Effector memory CD8-positive, alpha-beta T cell (primary cell): ENCODE measurements at places on chromosomes 12 and 14.
A peak's percentile ranks its signal among the peaks of the same experiment; 100 is the strongest.

- DNase-seq, result no peak
Measured at GRCh38 chr12:92465786-92466295, 236.9 kb upstream of the PLEKHG7 start.

DNA sequence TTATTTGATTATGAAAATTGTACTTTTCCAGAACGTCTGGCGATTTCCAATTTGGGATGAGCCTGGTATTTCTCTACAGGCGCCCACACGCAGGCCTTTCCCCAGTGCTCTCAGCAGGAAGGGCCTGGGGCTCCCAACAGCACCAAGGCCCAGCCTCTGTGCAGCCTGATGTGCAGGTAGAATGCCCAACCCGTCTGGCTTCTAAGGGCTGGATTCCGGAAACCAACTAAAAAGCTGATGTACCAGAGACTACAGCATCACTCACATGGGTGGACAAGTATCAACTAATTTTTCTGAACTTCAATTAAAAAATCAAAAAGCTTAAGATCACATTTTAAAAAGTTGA lies 25.8 kb downstream of the CDC42BPB start:
- no peak for DNase-seq

DNA sequence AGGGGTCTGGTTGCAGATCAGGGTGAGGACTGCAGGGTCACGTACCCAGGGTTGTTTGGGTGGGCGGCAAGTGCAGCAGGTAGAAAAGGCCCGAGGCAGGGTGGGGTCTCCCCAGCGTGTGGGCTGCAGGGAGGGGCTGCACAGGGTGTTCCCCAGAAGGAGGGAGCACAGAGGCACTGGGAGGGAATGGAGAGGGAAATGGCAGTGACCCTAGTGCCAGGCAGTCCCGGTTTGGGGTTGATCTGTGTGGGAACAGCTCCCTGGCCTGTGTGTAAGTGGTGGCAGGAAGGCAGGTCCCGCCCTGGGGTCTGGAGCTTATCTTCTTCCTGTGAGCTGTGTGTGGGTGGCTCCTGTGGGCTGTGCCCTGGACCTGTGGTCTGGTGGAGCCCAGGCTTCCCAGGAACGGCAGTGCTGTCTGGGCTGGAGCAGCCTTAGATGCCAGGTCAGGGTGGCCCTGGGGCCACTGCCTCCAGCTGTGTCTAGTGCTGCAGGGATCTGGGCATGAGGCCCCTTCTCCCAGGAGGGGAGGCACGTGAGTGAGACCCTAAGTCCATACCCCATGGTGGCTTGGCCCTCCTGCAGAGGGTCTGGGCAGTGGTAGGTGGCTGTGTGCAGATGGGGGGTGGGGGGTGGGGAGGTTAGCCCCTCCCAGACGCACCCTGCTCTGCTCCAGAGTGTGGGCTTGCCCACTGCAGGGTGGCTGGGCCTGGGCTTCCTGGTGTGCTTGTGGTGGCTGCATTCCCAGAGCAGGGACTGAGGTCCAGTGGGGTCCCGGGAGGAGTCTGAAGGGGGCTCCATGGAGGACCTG lies 363.5 kb downstream of the TMEM121 start:
- no peak for DNase-seq

- no peak for DNase-seq
Measured at GRCh38 chr14:38175658-38176057, 32.0 kb upstream of the SSTR1 start.

DNA sequence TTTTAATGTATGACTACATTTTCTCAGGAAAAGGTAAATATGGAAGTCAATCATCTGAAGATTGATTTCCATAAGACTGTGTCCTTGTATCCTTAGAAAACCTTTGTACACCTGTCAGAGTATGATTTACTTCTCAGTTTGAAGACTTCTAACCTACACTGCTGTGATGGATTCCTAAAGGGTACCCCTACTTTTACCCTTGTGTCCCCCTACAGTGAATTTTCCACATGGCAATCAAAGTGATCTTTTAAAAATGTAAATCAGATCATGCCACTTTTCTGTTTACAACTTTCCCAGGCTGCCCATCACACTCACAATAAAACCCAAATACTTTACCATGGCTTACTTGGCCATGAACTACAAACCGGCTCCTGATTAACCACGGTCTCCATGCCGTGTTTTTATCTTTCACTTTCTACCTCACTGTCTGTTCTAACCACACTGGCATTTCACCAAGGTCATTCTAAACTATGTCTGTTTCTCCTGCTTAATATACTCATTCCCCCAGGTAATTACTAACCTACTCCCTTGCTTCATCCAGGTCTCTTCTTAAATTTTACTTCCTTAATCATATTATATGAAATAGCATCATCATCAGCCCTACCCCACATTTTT lies 8.1 kb downstream of the DNAI7 start:
- no peak for DNase-seq

GRCh38 chr12:117111386-117111785 lies 12.2 kb upstream of the TESC start:
- DNase-seq, result no peak

GRCh38 chr14:30275604-30276003 lies 283.4 kb upstream of the G2E3 start:
- DNase-seq, result no peak

DNA sequence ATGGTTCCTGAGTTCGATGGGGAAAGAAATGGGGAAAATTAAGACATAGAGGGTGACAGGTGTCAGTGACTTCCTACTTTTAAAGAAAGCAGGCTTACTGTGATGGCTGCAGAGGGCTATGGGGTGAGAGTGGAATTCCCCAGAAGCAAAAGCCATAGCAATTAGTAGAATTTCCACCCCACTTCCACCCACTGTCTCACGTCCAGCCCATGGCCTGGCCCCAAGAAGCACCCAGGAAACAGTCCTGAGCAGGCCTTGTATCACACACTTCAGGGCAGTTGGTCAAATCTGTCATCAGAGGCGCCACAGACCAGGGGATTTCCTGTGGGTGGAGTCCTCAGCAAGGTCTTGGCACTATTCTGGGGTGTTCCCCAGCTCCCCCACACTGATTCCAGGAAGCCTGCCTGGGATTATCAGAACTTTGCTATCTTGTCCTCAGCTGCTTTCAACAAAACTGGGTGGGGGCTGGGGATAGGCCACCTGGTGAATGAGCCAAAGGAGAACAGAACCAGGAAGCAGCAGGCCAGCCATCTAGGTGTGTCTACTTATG lies 120.1 kb upstream of the CCND2 start:
- DNase-seq, result peak; percentile 25

DNA sequence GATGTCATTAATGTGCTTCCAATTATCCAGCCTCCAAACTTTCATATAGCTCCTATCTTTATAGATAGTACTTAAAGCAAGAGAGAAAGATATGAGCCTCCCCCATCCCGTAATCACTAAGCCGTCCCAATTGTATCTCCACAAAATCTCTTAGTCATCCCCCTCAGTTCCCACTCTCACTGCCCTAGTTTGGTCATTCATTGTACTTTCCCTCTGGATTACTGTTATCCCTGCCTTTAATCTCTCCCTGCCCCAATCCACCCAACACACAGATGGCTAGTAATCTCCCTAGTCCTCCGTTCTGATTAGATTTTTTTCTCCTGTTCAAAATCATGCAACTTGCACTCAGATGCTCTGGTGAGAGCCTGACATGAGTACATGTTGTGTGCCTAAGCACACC lies 5.4 kb upstream of the BCAT1 start:
- DNase-seq, result no peak

- no peak for DNase-seq
Measured at GRCh38 chr12:118846416-118846815, 134.9 kb upstream of the SRRM4 start.

GRCh38 chr12:132517740-132518100 lies 27.8 kb downstream of the FBRSL1 start:
- DNase-seq, result no peak

- DNase-seq, result no peak
Measured at GRCh38 chr14:23119363-23120327, 590 bp upstream of the CEBPE start.

DNA sequence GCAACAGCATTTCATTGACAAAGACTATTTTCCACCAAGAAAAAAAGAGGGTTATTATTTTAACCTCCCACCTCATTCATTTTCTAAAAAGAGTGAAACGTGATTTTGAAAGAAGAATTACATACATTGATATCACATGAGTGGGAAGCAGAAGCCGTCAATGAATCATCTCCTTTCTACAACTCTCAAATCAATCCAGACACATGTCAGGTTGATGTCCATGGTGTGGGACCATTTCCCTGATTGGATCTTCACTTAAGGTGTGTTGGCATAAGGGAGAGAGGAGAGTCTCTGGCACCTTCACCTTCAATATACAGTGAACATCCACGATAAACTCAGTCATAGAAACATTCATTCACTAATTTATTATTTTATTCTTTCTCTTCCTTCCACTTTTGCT lies 1095.1 kb downstream of the BCL11B start:
- DNase-seq, result no peak
